Endothelial cell (in vitro differentiated cells): ENCODE measurements at places on chromosomes 12 and 14. TPM values are rescaled to one million over a fixed set of nuclear protein-coding genes. Genes with fewer than 3 reads are reported as not detected.
A peak's percentile ranks its signal among the peaks of the same experiment; 100 is the strongest.

DNA sequence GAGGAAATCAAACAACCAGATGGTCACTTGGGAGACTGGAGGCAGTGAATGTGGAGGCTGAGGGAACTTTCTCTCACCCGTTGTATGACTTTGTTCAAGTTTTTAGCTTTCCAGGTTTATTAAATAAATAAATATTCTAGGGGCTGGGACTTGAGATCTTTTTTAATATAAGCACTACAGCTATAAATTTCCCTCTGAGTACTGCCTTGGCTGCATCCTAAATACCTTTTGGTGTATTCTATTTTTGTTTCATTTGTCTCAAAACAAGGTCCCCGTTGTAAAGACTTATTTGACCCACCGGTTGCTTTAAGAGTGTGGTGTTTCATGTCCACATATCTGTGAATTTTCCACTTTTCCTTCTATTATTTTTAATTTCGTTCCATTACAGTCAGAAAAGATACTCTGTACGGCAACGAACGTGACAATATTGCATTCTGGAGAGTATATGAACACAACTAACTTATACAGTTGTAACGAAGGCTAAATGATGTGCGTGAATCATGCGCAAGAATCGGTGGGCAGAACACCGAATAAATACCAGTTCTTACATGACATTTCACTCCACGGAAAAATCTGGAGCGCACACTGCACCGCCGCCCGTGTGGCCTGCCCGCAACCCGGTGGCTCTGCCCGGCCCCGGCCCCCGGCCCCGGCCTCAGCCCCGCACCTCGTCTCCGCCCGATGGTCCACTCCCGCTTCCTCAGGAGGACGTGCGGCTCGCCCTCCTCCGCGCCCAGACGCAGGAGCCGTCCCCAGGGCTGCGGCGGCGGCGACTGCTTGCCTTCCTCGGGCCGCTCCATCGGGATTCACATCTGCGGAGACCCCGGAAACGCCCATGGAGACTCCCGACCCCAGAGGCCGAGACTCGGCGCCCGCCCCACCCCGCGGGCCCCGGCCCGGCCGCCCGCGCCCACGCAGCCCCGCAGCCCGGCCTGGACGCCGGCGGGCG lies 602 bp downstream of the CHFR start:
- DNase-seq: peak; percentile 43

- DNase-seq: no peak
Measured at GRCh38 chr12:32946504-32947131, 50.0 kb upstream of the PKP2 start.

DNA sequence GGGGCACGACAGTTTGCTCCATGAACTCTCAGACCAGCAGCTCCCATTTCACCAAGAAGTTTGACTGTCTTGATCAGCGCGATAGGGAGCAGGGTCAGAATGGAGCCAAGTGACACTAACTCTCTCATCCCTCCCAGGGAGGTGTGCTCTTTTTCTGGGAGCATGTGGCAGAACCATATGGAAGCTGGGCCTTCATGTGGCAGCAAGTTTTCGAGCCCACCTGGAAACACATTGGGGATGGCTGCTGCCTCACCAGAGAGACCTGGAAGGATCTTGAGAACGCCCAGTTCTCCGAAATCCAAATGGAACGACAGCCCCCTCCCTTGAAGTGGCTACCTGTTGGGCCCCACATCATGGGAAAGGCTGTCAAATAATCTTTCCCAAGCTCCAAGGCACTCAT lies 24.0 kb downstream of the ITGA7 start:
- DNase-seq: no peak

DNA sequence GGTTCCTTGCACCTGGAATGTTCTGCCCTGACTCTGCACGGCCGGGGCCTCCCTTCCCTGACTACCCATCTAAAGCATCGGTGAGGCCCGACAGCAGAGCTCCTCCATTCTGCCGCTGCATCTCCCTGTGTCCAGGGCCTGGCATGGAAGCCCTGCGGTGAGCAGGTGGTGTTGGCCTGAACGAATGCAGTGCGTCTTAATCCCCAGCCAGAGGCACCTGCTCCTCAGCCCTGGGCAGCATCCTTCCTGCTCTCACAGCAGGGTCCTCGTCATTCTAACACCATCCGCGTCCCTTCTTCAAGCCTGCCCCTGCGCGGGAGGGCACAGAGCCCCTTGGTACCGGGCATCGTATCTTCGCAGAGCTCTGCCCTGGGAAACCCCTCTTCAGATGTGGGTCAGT lies 15.4 kb downstream of the BEGAIN start:
- DNase-seq: no peak

Gene CLEC7A
- not detected for total RNA-seq

DNA sequence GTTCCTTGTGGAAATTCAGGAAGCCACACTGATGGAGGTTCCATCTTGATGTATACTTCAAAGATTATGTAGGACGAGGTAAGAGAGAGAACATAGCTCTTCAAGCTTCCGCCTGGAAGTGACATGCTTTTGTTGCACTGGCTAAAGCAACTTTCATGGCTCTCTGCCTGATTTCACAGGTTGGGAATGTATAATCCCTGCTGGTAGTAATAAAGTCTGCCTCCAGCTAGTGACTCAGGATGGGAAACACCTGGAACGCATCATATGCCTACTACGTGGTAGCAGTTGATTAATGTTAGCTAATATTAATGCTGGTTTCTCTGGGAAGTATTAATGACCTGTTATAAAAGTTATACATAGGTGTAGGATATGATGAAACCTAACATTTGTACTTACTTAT lies 71.1 kb downstream of the PELI2 start:
- no peak for DNase-seq

Gene NPC2
- total RNA-seq: 246 TPM

DNA sequence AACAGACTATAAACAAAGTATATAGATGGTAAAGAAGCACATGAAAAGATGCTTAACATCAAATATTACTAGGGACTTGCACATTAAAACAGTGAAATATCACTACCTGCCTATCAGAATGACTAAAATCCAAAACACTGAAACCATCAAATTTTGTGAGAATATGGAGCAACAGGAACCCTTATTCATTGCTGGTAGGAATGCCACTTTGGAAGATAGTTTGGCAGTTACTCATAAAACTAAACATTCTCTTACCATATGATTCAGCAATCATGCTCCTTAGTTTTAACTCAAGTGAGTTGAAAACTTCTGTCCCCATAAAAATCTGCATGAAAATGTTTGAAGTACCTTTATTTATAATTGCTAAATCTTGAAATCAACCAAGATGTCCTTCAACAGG lies 297.6 kb downstream of the DAD1 start:
- DNase-seq: no peak

Gene ESRRB
- 0.08 TPM for total RNA-seq

DNA sequence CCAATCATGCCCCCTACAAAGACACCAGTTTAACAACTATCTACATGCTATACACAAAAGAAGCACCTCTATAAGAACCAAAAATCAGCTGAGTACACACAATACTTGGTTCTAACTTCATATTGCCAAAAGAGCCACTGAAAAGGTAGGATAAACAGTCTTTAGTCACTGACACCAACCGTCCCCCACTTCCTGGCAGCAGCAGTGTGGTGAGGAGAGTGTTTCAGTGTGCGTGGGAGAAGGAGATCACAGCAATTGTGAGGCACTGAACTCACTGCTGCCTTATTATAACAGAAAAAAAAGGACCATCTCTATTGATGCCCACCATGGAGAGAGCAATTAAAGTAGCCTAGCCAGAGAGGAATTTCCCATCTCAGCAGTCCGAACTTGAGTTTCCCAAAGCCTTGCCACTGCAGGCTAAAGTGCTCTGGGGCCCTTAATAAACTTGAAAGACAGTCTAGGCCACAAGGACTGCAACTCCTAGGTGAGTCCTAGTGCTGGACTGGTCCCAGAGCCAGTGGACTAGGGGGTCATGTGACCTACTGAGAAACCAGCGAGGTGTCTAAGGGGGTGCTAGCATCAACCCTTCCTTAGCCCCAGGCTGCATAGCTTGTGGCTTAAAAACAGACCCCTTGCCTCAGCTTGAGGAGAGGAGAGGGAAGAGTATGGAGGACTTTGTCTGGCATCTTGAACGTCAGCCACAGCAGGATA lies 37.1 kb upstream of the LMNTD1 start:
- DNase-seq: no peak

DNA sequence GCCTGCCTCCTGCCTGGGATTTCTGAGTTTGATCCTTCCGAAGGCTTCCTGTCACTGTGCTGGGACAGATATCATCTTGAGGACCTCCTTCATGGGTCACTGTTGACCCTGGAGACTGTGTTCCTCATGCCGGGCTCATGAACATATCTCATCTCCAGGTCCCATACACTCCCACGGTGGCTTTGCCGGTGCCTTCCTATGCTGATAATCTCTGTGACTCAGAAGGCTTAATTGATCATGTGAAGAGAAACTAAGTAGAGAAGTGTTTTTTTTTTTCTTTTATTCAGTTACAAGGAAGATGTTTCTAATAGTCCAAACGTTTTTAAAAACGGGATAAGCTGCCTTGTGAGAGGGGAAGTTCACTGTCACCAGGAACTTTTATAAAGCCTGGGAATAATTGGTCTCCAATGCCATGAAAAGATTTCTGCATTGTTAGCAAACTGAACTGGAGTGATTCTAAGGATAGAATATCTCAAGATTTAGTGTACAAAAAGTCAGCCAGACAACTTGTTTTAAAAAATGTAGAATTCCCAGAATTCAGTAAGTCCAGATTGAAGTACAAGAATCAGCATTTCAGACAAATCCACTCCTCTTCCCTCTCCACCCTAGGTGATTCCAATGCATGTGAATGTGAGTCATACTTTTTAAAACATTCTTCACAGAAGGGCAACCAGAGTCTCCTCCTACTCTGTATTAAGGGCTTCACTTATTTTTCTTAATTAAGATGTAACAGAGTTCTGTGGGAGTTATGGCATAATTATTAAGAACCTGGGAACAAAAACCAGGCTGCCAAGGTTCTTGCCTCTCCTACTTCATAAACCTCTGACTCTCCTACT lies 139.8 kb upstream of the LGR5 start:
- DNase-seq: no peak

GRCh38 chr14:70748422-70748821 lies 60.9 kb downstream of the MAP3K9 start:
- no peak for DNase-seq

GRCh38 chr14:24394275-24394674 lies 4.5 kb upstream of the NYNRIN start:
- no peak for DNase-seq

Gene KLRG1
- total RNA-seq: 2.1 TPM

DNA sequence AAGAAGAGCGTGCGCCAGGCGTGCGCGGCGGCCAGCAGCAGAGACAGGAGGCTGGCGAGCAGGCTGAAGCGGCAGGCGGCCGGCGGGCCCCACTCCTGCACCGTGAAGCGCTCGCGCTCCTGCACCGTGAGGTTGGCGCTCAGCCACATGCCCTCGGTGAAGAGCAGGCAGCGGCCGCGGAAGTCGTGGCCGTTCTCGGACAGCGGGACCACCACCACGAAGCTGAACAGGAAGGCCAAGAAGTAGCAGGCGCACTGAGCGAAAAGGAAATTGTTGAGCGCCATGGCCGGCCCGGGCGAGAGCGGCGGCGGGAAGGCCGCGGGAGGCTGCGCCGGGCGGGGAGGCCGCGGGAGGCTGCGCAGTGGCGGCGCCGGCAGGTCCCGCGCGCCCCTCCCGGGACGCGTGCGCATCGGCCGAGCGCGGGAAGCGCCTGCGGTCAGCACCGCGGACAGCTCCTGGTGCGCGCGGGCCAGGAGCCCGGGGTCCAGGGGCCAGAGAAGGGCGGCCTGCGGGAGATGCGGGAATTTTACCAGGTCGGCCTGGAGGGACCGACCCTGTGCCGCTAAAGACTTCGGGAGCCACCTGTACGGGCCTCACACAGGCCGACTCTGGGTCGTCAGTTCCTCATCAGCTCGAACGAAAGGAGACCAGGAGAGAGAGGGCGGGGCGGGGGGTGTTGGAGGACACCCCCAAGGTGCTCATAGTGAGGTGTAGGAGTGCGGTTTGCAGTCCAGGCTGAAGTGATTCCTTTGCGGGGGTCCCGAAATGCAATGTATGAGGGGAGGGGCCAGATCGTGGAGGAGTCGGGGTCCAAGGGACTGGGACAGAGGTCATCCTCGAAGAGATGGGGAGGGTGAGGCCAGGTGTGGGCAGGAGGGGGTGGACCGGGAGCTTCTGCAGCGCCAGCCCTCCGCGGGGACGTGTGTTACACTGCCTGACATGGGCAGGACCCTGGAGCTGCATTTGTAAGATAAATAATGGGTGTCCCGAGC lies at the start of gene TMEM179:
TSS of gene TMEM179 (minus strand) at position 315 of the 992 bp plus-strand sequence. CDS start at position 284, 31 bp downstream.
- peak; percentile 75 for DNase-seq

Gene KRT3
- not detected for total RNA-seq

DNA sequence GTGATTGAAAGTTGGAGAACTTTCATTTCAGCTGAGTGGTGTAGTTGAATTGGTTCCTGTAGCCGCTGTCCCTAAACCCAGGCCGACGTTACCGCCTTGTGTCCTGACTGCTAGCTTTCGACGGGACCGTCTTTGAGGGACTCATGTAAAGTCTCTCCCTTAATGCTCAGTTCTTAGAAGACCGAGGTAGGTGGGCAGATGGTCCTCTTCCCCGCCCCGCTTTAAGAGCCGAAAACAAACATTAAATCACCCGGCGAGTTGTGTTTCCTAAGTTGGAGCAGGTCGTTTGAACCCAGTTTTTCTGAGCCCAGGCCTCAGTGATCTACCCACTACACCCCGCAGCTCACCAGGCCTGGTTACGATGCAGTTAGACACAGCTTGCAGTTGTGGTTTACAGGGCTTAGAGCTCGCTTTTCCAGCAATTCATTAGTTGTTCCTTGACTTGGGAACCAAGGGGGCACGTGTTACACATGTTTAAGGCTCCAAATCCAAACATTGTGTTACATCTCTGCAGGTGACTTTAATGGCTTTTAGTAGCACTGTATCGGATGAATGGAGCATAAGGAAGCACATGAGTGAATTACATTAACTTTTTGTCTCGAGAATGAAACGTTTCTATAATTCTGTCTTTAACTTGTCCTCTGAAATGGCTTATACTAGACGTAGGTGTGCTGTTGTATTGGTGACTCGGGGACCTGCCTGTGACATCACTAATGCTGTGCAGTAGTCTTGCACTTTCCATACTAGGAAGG lies 790 bp downstream of the NEDD1 start:
- DNase-seq: peak; percentile 10

- DNase-seq: no peak
Measured at GRCh38 chr12:68530965-68531364, 79.7 kb upstream of the RAP1B start.

DNA sequence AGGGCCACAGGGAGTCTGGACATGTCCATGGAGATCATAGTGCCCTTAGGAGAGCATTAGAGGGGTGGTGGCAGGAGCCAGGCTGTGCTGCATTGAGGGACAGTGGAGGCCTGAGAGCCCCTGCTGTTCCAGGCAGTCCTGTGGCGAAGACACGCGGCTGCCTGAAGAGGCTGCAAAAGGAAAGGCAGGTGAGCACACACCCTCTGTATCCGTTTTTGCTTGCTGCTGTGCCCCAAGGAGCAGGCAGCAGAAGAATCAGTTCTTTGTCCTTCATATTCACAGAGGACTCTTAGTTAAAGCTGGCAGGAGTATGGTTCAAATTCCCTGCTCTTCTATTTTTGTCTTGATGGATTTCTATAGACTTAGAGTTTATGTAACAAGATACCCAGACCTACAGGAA lies 4.5 kb downstream of the SLC35E3 start:
- DNase-seq: no peak
